ENCODE measurements at places on chromosomes 6 and 20.

- no peak for DNase-seq
Observed at GRCh38 chr20:62914436-62914835, 11.9 kb downstream of the DIDO1 start.

GRCh38 chr20:36497856-36498255 lies 43.5 kb upstream of the MYL9 start:
- no peak for DNase-seq

DNA sequence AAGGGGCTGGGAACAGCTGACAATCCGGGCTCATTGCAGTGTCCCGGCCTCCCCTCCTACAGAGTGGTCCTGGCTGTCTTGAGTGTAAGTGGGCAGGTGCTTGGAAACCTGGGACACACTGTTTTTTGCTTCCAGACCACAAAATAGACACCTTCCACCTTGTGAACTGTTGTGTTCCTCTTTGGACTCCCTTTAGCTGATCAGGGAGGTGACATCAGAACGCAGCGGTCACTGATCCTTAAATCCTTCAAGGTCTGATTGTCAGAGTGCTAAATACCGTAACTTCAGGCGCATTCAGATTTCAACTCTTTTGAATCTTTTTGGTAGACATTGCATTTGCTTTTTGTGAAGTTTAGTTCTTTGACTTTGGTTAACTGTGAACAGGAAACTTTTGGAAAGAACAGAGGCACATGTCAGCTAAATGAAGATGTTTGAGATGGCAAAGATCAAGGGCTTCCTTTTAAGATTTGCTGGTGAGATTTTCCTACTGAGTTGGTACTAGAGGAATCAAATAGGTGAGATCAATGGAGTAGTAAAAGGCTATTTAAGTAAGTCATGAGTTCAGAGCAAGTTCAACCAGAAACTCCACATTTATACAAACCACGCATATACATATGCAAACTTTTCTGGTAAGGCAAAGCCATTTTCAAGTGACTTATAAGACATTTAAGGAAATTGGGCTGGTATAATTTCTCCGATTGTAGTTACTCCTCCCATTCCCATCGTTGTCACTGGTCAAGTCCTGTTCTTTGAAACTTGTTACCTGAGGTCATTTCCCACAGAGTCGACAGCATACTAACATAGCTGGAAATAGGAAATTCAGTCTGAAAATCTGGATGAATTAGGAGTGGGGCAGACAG lies 6.3 kb downstream of the PPP1R3G start:
- no peak for DNase-seq

- no peak for DNase-seq
Observed at GRCh38 chr6:156974830-156975261, 197.7 kb downstream of the ARID1B start.

DNA sequence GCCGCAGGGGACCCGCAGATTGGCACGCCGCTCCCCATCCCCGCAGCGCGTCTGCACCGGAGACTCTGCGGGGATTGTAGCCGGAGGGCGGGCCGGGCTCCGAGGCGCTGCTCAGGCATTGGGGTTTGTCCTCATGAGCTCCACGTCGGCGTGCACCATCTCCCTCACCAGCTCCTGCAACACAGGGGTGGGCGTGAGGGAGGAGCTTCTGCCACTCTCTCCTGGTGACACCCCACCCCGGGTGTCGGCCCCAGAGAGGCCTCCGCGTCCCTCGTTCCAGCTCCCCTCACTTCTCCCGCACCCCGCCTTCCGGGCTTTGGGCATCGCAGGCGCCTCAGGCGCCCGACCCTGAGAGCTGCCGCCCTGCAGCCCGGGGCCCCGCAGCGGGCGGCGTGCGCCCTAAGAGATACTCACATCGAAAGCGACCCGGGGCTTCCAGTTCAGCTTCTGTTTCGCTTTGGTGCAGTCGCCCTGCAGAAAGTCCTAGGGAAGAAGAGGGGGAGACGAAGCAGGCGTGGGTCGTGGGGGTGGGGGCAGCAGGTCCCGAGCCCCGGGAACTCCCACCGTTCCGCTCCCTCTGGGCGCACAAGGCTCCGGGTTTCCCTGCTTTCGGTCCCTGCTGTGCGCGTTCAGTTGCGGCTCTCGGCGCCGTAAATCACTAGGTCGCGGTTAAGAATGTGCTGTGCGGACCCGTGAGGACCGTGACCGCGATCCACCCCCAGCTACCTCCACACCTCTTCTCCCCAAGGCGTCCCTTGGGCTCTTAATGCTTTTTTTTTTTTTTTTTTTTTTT lies 14.5 kb downstream of the FOXC1 start:
- no peak for DNase-seq

DNA sequence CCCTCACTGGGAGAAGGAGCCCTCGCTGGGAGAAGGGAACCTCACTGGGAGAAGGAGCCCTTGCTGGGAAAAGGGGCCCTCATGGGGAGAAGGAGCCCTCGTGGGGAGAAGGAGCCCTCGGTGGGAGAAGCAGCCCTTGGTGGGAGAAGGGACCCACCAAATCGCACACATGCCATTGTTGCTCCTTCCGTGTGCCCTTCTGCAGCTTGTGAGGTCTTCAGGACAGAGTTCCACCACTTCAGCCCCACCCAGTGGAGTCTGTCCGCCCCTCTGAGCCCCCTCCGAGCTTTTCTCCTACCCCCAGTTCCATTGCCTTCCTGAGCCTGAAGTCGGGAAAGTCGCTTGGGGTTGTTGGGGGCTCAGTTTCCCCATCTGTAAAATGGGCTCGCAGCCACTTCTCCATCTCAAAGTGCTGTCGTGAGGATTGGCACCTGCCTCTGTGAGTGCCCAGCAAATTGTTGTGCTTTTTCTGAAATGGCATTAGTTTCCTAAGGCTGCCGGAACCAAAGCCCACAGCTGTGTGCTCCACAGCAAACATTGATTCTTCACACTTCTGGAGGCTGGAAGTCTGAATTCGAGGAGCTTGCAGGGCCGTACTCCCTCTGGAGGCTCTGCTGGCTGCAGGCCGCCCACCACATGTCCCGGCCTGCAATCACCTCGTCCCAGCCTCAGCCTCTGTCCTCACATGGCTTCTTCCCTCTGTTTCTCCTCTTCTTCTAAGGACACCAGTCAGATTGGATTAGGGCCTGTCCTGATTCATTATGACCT lies 124.7 kb upstream of the PMEPA1 start:
- DNase-seq, result no peak

DNA sequence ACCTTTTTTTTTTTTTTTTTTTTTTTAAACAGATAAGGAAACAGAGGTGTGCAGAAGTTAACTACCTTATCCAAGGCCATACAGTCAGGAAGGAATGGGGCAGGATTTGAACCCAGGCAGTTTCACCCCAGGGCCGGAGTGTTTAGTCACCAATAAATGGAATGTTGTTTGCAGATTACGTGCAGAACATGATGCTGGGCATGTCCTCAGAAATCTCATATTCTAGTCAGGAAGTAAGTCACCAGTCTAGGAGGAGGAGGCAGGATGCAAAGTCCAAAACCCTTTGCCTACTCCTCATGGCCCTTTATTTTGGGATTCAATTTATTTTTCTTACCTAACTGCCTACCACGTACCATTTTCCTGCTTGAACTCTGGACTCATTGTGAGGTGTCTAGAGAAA lies 57.1 kb upstream of the LRRC1 start:
- DNase-seq, result no peak

DNA sequence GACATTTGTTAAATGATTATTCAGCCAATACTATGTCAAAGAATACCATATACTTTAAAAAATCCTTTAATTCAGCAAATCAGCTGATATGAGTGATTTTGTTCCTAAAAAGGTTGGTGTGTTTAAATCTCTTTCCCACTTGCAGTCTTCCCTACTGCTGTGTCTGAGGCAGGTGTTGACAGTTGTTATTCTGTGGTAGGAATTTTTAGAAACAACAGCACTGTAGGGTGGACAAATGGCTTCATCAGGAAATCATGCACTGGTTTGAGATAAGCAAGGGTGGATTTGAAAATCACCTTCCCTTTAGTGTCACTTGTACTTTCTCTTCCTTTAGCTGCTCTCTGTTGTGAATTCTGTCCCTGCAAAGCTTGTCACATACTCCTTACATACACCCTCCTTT lies 213.7 kb upstream of the SGK1 start:
- DNase-seq, result no peak

- peak; percentile 38 for DNase-seq
Observed at GRCh38 chr6:135145063-135145800, 35.9 kb upstream of the MYB start.

DNA sequence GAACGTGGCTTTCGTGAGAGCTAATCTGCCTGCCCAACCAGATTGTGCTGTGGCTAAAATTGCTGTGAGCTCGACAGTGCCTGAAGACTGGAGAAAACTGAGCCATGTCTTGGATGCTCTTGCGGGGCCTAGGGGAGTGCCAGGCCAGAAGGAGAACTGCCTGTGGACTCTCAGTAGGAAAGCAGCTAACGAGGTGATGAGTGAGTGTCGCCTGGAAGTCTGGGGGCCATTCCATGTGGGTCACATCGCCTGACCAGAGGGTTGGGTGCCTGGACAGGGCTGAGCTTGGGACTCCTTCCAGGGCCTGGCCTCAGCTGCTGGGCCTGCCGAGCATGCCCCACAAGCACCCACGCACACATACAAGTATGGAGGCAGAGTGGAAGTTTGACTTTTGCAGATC lies 166.5 kb downstream of the VEGFA start:
- no peak for DNase-seq

DNA sequence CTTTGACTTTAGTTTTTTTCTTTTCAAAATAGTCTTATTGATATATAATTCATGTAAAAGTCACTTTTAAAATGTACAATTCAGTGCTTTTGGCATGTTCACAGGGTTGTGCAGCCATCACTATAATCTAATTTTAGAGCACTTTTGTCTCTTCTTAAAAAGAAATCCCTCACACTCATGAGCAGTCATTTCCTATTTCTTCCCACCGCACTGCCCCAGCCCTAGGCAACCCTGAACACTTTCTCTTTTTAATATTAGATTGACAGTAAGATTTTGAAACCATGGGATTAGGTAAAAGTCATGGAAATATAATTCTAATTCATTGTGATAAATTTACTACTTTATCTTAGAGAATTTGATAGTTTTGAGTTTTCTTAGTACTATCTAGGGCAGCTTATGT lies 309.4 kb downstream of the UTRN start:
- DNase-seq, result no peak

DNA sequence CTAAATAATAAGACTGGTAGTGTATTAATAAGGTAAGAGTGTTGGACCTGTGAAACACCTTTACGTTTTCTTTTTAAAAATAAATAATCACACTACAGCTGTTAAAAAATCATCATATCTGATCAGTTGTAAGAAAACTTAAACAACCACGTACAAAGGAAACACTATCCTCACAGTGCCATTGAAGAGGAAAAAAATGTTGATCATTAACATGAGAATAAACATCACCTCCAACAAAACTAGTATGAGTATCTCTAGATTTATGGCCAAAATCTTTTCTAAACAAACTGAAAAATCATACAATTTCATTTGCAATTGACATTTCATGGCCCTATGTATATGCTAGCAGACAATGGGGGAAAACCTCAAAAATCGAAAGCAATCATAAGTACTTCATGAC lies 590 bp downstream of the EYS start:
- DNase-seq, result no peak

DNA sequence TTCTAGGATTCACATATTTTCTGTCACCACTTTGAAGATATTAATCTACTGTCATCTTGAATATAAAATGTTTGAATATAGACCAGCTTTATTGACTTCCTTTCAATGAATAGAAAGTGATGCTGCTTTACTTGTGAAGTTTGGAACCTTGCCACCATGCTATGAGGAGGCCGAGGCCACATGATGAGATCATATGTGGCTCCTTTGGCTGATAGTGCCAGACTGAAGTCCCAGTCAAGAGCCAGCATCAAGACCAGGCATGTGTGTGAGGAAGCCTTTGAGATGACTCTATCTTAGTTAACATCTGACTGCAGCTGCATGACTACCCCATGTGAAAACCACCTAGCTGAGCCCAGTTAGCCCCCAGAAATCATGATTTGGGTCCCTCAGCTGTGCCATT lies 169.5 kb downstream of the OTOR start:
- no peak for DNase-seq

GRCh38 chr6:11748591-11749210 lies 29.9 kb downstream of the ADTRP start:
- peak; percentile 27 for DNase-seq

DNA sequence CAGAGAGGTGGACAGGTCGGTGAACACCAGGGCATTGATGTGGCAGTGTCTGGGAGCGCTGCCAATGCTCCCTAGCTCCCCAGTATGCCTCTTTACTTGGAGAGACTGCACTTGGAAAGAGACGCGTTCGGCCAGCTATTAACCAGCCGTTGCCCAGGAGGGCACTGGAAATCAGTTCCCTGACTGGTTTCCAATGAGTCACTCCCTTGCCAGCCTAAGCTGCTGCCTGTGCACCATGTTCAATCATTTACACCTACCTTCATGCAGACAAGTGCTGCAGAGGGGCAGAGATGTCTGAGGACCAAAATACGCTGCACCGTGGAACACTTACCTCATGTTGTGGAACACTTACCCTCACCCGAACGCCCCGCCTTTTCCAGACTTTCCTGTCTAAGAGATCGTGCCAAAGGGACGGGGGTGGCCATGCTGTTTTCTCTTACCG lies 151.6 kb downstream of the SOBP start:
- no peak for DNase-seq

DNA sequence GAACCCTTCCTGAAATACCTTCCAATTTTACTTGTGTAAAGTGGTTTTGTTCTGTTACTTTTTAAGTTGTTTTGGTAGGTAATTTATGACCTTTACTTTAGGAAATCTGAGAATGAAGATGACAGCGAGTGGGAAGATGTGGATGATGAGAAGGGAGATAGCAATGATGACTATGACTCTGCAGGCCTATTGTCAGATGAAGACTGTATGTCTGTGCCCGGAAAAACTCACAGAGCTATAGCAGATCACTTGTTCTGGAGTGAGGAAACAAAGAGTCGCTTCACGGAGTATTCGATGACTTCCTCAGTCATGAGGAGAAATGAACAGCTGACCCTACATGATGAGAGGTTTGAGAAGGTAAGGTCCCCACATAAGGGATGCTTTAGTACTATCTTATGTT lies 6.6 kb upstream of the ZC2HC1B start:
- DNase-seq, result no peak

DNA sequence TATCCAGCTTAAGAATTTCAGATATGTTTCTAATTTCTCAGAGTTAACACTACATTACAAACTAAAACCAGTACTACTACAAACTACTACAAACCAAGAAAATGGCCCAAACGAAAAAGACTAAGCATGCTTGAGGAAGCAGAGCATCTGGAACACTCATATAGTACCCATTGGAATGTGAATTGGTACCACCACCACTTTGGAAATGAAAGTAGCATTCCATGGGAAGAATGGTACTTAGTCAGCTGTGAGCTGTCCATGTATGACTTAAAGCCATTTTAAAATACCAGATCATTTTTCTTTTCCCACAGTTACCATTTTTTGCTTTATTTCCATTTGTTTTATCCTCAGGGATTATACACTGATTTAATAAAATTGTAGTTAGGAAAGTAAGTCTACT lies 30.5 kb downstream of the FBXO9 start:
- no peak for DNase-seq

GRCh38 chr6:169837529-169838250 lies 86.3 kb downstream of the ERMARD start:
- DNase-seq, result no peak
